ENCODE measurements at places on chromosomes 12 and 14. TPM values are rescaled to one million over a fixed set of nuclear protein-coding genes. Genes with fewer than 3 reads are reported as not detected.

TMBIM4 gene
- total RNA-seq: 35.1 TPM

VTI1B gene
- 40.4 TPM for total RNA-seq

KCNH5 gene
- 24.5 TPM for total RNA-seq

MGST1 gene
- total RNA-seq: 3.7 TPM

All from frontal cortex (tissue), 4 donors.